Glomerular endothelial cell (primary cell): ENCODE measurements at places on chromosomes 1 and 21.

- DNase-seq, result no peak
These were observed 114.1 kb downstream of the AJAP1 start for GRCh38 chr1:4768553-4768952.

- peak; percentile 72 for DNase-seq
These were observed 49.0 kb downstream of the JAK1 start for GRCh38 chr1:64917328-64917861.

DNA sequence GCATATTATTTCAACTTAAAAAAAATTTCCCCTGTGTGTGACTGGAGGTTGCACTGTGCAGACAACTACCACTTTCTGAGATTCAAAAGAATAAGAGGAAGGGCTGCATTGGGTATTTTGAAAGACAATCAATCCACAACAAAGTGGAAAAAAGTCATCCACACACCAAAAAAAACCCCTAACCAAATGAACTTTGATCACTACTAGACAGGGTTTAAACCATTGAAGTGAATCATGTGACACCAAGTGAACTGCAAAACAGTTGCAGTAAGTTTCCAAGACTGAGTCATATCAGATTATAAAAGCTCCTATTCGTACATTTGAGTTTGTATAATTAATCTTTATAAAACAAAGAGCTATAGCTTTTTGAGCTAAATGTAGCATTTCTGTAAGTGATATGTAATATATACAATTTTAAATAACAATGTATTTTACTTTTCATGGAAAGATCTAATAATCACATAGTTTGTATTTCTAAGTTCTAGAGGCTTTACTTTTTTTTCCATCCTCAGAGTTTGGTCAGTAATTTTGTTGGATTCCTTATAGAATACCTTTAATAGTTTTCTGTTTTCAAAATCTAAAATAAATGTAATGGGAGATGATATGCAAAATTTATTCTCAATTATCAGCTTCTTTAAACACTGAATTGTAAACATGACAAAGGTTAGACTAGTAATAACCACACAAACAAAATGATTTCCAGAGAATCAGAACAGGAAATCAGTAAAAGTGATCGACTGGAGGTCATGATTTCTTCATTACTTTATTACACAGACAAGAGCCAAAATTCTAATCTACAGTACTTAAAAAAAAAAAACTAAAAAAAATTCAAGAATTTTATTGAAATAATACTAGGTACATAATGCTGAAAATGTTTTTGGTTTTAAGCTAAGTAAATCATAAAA lies 50.5 kb upstream of the GFI1 start:
- DNase-seq, result no peak

GRCh38 chr1:227934476-227935313 lies 13.0 kb downstream of the WNT9A start:
- no peak for DNase-seq

- no peak for DNase-seq
These were observed 38.5 kb upstream of the ZBTB40 start for GRCh38 chr1:22412932-22413727.

- no peak for DNase-seq
These were observed 6.1 kb upstream of the CLEC20A start for GRCh38 chr1:178502856-178503255.

DNA sequence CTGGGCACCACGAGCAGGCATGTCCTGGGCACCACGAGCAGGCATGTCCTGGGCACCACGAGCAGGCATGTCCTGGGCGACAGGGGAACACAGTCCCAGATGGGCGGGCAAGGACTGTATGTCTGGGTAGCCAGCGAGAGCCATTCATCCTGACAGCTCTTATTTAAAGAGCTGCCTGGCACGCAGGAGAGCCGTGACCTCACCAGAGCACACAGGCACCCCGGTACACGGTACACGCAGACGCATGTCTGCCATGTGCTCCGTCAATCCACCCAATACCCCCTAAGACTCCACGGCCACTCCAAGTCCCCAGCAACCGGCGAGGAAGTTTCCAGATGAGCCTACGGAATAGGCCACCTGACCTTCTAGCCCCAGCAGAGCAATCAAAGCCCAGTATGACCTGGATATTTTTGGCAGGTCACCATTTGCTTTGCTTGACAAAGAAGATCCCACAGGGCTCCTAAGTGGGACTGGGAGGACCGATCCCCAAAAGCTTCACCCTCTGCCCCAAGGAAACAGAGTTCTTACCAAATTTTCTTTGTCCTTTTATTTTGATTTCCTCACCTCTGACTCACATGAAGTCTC lies 51.7 kb downstream of the CASZ1 start:
- DNase-seq, result no peak

DNA sequence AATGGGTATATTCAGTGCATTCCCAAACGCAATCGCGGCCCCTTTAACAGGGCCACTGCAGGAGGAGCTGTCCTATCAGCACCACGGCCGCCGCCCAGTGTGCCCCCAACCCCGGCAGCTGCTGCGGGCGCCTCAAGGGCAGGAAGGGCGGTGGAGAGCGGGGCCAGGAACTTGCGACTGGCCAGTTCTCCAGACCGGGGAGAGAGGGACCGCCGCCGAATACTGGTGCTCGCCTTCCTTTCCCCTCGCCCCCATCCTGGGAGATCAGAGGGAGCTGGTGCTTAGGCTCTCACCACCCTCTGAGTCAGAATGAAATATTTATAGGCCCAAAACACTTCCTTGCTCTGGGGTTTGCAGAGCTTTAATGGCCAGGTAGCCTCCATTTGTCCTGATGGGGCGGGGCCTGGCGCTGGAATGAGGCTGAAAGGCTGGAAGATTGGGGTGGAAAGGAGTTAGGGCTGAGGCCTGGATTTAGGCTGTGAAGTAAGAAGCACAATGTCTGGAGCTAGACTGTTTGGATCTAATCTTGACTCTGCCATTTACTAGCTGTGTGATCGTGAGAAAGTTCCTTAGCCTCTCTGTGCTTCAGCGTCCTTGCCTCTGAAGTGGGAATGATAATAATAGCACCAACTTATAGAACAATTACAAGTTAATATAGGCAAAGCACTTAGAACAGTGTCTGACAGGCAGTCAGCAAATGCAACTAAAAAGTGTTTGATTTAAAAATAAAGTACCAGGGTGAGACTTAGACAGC lies 75.5 kb downstream of the NAV1 start:
- no peak for DNase-seq

DNA sequence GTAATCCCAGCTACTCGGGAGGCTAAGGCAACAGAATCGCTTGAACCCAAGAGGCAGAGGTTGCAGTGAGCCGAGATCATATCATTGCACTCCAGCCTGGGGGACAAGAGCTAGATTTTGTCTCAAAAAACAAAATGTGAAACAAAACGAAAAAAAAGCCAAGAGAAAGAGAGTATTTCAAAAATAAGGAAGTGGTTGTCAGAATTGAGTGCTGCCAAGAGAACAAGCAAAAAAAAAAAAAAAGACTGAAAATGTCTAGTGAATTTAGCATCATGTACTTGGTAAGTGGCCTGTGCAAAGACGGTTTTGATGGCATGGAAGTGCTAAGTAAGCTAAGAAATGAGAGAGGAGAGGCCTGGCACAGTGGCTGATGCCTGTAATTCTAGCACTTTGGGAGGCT lies 14.3 kb downstream of the KPNA6 start:
- DNase-seq, result no peak

DNA sequence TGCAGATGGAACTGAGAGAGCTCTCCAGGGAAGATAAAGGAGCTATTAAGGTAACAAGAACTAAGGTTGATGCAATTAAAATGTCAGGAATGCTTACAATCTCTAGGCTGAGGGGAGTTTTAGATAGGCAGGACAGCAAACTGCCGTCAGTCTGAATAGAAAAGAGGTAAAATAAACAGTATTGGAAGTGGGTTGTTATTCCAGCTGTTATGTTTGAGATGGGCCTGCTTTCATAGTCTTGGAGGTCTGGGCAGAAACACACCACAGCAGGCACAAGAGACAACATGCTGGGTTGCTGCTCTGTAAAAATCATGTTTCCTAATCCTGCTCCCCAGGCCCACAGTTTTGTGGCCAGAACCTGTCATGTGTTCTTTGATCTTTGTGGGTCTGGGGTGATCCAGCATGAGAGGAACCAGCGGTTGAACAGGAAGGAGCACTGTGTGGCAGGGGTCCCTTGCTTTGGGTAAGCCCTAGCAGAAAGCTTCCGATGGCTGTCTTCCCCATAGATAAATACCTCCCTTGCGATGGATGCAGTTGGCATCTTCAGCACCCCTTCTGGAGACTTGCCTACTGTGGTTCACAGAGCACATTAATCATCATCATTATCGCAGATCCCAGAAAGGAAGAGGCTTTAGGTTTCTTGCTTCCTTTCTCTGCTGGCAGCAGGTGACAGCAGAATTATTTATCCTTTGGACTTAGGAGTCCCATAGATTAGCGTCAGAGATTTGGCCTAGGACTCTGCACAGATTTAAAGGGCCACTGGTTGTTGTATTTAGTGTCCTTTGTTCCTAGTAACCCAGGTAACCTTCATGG lies 97.1 kb downstream of the AK5 start:
- DNase-seq, result no peak

- no peak for DNase-seq
These were observed 64.2 kb upstream of the LYPLAL1 start for GRCh38 chr1:219109424-219110018.

- DNase-seq, result no peak
These were observed 1.6 kb downstream of the C1orf21 start for GRCh38 chr1:184388319-184388889.

GRCh38 chr21:33543505-33544129 lies 779 bp downstream of the SON start:
- no peak for DNase-seq

- no peak for DNase-seq
These were observed 217.9 kb upstream of the VAMP3 start for GRCh38 chr1:7553042-7553690.

GRCh38 chr21:25501996-25502665 lies 105.2 kb downstream of the MRPL39 start:
- no peak for DNase-seq

DNA sequence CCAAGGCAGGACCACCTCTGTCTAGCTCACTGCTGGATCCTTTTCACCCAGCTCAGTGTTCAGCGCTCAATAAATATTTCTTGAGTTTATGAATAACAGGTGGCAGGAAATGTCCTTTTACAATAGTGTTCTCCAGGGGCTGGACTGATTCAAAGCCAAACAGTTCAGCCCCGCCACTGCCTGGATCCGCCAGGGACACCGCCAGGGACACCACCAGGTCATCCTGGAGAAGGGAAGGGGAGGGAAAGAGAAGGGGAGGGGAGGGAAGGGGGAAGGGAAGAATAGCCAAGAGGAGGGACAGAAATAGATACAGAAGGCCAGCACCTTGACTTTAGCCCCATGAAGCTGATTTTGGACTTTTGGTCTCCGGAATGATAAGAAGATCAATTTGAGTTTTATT lies 255.6 kb downstream of the GRIK3 start:
- no peak for DNase-seq

DNA sequence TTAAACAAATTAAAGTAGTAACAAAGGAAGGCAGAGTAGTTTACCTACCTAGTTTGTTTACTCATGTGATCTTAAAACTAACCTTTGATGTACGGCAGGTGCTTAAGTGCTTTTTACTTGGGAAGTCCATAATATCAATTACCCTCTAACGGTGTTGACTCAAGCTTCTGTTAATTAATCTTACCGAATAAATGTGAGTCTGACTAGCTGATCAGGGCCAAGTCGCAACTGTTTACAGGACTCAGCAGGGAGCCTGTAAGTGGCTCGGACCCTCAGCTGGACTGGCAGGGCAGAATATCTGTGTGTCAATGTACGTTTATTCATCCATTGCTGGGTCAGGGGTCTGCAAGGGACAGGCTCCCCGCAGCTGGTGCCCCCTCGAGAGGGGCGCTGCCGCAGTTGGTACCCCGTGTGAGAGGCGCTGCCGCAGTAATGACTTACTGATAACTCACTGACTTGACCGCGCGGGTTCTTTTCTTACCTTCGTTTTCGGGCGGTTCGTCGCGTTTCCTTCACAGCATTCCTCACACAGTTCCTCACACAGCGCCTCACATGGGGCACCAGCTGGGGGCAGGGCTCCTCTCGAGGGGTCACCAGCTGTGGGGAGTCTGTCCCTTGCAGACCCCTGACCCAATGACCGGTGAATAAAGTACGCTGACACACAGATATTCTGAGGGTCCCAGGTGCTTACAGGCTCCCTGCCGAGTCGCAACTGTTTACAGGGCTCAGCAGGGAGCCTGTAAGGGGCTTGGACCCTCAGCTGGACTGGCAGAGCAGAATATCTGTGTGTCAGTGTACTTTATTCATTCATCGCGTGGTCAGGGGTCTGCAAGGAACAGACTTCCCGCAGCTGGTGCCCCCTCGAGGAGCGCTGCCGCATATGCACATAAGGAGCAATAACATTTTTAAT lies 3.0 kb downstream of the FMO1 start:
- DNase-seq, result no peak

DNA sequence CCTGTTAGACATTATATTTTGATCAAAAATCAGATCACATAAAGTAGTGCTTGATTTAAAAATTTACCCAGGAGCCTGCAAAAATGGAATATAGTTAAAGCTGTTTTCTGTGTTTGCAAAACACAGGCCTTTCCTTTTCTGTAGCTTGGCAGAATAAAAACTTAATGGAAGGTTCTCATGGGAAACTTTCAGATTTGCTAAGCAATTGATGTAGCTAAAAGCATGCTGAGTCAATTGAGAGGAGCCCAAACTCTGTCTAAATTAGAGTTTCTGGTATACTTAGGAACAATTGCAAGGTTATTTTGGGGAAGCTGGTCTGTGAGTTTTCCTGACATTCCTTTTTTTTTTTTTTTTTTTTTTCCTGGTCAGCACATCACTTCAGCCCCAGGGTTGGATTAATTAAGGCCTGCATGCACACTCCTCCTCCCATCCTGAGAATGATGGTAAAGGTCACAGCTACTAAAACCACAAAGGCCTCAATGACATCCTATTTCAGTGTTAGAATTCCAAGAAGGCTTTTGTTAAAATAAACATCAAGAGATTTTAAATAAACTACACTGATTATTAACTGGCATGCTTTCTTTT lies 608.7 kb downstream of the PLPP3 start:
- DNase-seq, result no peak

DNA sequence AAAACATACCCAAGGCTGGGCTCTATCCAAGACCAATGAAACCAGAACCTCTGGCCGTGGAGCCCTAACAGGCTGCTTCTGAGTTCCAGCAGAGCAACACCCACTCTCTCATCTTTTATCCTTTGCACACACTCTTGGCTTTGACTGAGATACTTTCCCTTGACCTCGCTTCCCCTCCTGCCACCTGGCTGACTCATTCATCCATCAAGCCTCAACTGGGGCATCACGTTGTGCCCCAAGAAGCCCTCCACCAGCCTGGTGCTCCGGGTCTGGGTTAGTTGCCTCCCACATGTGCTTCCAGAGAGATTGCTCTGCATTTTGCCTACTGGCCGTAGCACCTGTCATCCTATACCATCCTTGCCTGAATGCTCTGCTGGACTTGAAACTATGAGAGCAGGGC lies 34.5 kb upstream of the SERBP1 start:
- no peak for DNase-seq

GRCh38 chr1:13808729-13809131 lies 108.7 kb downstream of the PRDM2 start:
- no peak for DNase-seq

DNA sequence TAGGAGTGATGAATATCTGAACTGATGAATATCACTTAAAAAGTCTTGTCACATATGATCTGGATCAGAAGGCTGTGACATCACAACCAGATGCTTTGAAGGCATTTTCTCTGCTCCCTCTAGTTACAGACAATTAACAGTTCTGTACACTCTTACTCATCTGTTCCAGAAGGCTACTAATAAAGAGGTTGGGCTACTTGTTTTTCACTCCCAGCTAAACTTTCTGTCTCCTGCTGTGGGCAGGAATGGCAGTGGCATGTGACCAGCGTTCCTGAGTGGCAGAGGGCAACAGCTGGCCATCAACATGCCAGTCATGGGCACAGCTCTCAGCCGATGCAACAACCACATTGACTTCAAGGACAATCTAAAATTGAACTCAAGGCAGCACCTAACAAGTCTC lies 66.7 kb downstream of the SLC45A1 start:
- DNase-seq, result no peak
